ENCODE measurements at places on chromosomes 2 and 18.

DNA sequence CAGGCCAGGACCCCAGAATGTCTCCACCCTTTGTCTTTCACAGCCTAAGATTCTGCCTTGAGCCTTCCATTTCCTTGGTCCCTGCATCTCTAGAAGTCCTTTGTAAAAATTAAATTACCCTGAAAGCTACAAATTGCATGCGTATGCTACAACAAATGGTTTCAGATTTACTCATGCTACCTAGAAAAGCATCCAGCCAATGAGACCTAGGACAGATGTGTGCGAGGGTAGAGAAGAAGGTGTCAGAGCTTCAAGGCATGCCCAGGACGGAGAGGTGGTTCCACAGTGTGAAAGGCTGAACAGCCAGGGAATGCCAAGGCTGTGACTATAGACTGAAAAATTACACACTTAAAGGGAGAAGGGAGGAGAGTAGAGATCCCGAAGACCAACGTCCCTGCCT lies 40.2 kb downstream of the CCBE1 start:
- DNase-seq = no peak

DNA sequence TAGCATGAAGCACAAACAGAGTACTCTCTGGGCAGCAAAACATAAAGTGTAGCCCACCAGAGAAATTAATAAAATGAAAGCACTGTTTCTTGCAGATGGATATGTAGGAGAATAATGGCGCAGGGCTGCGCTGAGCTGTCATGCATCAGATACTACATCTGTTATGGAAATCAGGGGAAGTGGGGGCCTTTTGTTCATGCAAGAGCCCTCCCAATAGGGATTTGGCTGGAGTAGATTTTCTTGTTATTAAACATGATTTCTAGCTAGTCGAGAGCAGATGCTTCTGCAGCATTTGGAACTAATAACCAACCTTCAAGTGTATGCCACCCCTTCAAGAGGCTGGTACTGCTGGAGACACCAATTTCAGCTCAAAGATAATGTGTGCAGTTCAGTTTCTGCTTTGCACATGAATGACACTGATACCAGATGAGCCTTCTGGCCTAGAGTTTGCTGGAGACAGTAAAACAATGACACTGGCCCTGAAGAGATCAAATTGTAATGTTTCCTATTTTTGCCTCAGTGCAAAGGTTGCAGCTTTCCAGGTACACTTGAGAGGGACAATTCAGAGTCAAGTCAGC lies 58.0 kb downstream of the RND3 start:
- DNase-seq = no peak

DNA sequence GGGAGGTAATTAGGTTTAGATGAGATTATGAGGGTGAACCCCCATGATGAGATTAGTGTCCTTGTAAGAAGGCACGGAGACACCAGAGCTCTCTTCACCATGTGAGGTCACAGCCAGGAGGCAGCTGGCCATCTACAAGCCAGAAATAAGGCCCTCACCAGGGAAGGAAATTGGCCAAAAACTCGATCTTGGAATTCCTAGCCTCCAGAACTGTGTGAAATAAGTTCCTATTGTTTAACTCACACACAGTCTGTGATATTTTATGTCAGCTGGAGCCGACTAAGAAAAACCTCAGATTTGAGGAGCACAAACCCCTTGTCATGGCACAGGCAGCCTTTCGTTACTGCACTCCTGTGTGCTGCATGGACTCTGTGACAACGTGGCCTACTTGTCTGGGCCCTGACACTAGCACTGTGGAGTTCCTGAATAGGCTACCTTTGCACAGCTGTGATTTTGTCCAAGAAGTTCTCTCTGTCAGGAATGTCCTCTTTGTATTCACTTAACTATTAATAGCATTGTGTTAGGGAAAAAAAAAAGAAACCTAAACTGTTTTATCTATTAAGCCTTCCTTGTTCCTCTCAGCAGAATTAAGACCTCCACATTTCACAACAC lies 319.8 kb downstream of the TDRD15 start:
- DNase-seq = no peak

GRCh38 chr2:187819624-187820023 lies 265.4 kb upstream of the TFPI start:
- DNase-seq = no peak

GRCh38 chr2:164826293-164827243 lies 15.1 kb downstream of the COBLL1 start:
- no peak for DNase-seq

- no peak for DNase-seq
Observed at GRCh38 chr2:45267062-45267792, 258.0 kb upstream of the SIX2 start.

- DNase-seq = no peak
Observed at GRCh38 chr2:88058191-88058590, 2.6 kb upstream of the KRCC1 start.
